ENCODE measurements at places on chromosomes 1 and 21.

GRCh38 chr1:109877317-109877771 is 33.3 kb upstream of the CSF1 start:
- DNase-seq = no peak

DNA sequence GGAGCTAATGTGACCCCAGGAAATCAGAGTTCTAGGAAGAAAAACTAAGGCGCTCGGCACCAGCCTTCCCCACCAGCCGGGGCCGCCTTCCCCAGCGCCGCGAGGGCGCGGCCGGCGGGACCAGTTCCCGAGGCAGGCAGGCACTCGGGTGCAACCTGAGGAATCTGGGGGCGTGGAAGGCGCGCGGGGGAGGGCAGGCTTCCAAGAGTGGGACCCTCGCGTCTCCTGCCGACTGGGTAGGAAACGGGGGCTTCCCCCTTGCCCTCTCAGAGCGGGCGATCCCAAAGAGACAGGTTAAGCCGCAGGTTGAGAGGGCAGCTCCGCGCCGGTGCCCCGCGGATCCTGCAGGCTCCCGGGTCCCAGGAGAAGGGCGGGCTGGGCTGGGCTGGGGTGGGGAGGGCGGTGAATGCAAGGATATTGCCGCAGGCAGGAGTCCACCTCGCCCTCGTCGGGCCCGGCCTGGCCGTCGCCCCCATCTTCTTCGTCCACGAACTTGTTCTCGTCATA is 431 bp downstream of the ARPC5 start:
- DNase-seq = peak; percentile 56

DNA sequence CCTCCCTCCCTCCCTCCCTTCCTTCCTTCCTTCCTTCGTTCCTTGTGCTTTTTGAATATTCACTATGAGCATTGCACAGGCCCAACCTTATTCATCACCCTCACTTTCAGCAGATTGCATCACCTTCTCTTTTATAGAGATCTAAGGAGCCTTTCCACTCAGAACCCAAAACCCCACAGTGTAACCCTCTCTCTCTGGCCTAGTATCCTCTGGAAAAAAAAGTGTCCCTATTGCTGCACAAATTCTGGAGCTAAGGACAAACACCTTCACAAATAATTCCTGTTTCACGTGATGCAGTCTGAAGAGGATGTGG is 25.6 kb downstream of the OR10J5 start:
- no peak for DNase-seq

DNA sequence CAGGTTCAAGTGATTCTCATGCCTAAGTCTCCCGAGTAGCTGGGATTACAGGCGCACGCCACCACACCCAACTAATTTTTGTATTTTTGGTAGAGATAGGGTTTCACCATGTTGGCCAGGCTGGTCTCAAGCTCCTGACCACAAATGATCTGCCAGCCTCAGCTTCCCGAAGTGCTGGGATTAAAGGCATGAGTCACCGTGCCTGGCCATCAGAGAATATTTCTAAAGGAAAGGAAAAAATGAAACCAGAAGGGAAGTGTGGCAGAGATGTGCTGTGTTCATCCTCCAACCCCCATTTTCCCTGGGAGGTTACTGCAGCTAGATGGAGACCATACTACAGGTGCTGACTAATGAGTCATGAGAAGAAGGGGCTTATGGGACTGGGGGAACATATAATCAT is 964.1 kb downstream of the TTLL7 start:
- DNase-seq = no peak

DNA sequence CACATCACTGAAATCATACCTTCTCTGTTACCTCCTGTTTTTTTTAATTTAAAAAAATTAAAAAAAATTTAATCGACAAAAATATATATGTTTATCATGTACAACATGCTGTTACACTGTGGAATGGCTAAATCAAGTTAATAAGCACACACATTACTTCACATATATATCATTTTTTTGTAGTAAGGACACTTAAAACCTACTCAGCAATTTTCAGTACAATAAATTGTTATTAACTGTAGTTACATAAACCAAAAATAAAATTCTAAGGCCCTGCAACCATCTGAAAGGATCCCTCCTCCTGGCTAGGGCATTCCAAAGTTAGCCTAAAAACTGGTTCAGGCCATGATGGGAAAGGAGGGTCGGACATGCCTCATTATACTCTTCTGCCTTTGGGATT is 23.6 kb upstream of the COQ8A start:
- DNase-seq = no peak

- DNase-seq = no peak
These were observed 11.4 kb downstream of the MAST2 start for GRCh38 chr1:45814776-45815175.

- no peak for DNase-seq
These were observed 392.0 kb downstream of the PLPP3 start for GRCh38 chr1:56187405-56187804.

DNA sequence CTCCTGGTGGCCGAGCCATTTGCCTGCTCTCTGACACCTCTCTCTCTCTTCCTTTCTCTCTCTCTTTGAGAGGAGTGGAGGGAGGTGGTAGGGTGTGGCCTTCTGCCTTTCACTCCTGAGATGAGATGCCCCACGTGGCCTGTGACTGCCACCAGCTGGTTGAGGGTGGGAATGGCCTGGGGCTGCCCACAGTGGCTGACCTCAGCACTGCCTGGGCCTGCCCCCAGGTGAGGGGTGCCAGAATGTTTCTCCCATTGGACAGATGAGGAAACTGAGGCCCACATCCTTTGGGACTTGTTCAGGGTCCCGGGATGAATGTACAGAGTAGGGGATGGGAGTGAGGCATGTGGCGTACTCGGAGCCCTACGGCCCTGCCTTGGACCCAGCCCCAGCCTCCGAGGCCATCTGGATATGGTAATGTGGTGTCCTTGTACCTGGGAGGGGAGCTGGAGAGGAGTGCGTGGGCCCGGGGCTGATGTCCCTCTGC is 12.7 kb upstream of the C1orf167 start:
- peak; percentile 66 for DNase-seq

- no peak for DNase-seq
These were observed 29.6 kb downstream of the CXADR start for GRCh38 chr21:17542371-17543011.

GRCh38 chr1:214216779-214217178 is 64.2 kb upstream of the SMYD2 start:
- DNase-seq = no peak

GRCh38 chr1:239308701-239309333 is 77.6 kb upstream of the CHRM3 start:
- peak; percentile 50 for DNase-seq

DNA sequence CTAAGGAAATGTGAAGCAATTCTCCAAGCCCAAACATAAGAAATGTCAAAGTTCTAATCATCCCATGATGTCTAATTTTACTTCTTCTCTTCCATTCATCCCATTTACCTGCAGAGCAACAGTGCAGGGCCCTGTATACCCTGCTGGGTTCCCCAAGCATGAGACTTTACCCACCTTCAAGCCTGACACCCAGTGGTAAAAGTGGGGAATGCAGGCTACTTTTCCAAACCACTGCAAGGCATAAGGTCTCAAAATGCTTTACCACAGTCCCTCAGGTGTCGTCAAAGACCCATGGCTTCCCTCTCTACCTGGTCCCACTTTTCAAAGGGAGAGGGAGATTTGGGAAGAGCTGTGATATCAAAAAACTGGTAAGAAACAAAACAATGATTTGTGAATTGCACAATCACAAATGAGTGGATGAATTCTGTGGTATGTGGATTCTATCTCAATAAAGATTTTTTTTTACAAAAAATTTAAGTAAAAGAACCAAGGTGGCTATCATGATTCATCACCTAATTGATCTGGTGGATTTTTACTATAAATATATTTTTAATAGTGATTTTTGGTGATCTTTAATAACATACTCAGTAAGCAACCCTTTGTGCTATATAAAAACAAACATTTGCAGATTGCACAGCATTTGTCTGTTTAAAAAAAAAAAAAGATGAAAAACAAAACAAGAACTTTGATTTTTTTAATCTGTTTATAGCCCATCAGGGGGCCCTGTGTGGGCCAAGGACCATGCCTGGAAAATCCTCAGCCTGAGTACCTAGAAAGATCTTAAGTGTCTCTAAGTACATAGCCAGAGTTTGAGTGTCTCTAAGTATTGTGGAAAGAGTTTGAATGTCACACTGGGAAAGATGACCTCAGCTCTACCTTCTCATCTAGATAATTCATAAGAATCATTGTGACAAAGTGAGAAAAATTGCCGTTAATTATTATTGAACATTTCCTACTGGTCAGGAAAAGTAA is 73.1 kb upstream of the GJB5 start:
- peak; percentile 77 for DNase-seq

DNA sequence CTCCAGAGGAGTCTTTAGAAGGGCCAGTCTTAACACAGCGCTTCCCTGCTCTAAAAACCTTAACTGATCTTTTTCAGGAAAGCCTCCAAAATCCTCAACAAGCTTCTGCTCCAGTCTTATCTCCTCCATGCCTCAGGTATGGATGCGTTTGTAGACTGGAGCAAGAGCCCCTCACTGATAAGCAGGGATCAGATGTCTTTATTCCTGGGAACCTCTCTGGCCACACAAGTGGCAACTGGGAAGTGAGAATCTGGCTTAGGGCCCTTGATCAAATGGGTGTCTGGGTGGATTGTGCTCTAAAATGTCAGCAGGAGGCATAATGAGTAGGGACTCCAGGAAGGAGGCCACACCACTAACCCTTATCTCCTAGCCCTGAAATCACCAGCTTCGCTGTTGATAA is 1.4 kb downstream of the ZBTB8A start:
- no peak for DNase-seq

GRCh38 chr1:119712342-119713038 is 756 bp downstream of the PHGDH start:
- peak; percentile 79 for DNase-seq

- DNase-seq = no peak
These were observed 14.8 kb upstream of the SLC27A3 start for GRCh38 chr1:153760440-153760839.

- DNase-seq = no peak
These were observed 53.8 kb downstream of the PTGER3 start for GRCh38 chr1:70993798-70994197.

DNA sequence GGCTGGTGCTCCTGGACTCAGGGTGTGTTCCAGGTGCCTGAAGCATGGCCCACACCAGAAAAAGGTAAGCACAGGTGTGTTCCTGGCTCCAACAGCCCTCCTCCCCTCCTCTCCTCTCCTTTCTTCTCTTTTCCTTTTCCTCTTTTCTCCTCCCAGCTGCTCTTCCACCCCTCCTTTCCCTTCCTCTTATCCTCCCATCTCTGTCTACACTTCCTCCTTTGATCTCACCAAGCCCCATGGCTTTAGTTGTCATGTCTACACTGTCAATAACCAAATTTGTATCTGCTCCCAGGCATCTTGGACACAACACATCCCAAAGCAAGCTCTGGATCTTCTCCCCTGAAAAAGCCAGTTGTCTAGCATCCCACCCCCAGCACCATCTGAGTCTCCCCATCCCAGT is 56.7 kb upstream of the LAPTM5 start:
- DNase-seq = no peak

GRCh38 chr1:206002871-206003801 is at the start of gene RAB7B:
TSS of gene RAB7B (minus strand) at chr1:206003395. CDS start at chr1:205994135, 9,260 bp downstream.
- peak; percentile 25 for DNase-seq

DNA sequence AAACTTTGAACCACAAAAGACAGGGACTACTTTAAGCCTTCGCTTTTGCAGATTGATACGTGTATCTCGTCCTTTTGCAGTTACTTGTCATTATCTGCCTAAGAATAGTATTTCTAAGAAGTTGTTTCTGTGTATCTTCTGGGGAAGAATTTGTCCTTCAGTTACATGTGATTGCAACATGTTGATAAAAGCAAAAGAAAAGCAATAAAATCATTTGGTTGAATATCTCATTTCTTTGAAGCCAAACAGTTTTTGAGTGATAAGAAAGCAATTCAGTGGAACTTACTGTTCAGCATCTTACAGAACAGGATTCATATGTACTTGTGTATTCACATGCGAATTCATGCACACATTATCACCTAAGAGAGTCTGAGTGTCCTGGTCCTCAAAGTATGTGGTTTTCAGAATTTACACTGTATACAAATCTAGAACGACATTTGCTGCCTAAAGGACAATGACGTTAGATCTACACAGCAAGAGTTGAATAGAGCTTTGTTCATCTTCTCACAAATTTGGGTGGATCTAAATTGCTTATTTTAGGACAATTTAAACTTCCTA is 66.7 kb upstream of the MRPS6 start:
- DNase-seq = no peak

DNA sequence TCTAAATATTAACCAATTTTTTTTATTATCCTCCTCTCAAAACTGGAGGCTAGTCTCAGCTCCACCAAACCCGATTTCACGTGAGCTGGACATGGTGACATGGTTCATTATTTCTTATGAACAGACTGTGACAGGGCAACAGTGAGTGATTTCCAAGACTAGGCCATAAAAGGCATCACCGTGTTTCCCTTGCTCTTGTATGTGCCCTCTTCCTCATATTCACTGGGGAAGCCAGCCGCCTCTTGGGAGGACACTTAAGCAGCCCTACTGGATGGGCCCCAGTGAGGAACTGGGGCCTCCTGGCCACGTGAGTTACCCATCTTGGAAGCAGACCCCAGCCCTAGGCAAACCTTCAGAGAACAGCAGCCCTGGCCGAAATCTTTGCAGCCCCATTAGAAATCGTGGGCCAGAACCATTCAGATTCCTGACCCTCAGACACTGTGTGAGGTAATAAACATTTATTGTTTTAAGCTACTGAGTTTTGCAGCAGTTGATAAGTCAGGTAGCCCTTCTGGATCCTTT is 105.0 kb downstream of the GALNT2 start:
- peak; percentile 10 for DNase-seq

- DNase-seq = no peak
These were observed 80.0 kb downstream of the CAMK2N1 start for GRCh38 chr1:20405893-20406604.

- DNase-seq = no peak
These were observed 62.3 kb downstream of the ST6GALNAC3 start for GRCh38 chr1:76136894-76137293.

DNA sequence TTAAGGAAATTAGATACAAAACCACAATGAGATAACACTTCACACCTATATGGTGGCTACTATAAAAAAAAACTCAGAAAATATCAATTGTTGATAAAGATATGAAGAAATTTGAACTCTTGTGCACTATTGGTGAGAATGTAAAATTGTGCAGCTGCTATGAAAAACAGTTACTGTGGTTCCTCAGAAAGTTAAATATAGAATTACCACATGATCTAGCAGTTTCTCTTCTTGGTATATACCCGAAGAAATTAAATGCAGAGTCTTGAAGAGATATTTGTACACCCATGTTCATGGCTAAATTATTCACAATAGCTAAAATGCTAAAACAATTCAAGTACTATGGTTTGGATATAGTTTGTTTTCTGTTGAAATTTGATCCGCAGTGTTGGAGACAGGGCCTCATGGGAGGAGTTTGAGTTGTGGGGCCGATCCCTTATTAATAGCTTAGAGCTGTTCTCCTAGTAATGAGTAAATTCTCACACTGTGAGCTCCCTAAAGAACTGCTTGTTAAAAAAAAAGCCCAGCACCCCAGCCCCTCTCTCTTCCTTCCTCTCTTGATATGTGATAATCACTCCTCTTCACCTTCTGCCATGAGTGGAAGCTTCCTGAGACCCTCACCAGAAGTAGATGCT is 1412.1 kb downstream of the PLA2G4A start:
- no peak for DNase-seq

DNA sequence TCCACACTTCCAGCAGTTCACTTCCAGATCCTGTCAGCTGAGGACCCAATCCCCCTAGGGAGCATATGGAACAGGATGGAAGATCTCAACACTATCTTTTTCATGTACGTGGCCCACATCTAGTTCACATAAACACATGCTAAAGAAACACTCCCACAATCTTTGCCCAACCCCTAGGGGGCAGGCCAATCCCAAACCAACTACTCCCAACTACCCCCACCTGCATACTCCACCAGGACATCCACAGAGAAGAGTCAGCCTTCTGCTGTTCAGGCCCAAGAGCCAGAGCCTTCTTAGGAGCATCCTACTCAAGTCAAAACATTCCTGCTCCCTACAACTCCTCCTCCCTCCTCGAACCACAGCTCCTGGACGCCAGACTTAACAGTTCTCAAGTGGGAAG is 5.6 kb upstream of the SLC5A9 start:
- DNase-seq = no peak

Data from stimulated activated CD8-positive, alpha-beta memory T cell treated with anti-CD3 and anti-CD28 coated beads, Interleukin-4, amount 100 ng/mL, for 48 hours (primary cell).